ENCODE measurements at places on chromosomes 11 and 22. TPM values are rescaled to one million over a fixed set of nuclear protein-coding genes. Genes with fewer than 3 reads are reported as not detected.

DNA sequence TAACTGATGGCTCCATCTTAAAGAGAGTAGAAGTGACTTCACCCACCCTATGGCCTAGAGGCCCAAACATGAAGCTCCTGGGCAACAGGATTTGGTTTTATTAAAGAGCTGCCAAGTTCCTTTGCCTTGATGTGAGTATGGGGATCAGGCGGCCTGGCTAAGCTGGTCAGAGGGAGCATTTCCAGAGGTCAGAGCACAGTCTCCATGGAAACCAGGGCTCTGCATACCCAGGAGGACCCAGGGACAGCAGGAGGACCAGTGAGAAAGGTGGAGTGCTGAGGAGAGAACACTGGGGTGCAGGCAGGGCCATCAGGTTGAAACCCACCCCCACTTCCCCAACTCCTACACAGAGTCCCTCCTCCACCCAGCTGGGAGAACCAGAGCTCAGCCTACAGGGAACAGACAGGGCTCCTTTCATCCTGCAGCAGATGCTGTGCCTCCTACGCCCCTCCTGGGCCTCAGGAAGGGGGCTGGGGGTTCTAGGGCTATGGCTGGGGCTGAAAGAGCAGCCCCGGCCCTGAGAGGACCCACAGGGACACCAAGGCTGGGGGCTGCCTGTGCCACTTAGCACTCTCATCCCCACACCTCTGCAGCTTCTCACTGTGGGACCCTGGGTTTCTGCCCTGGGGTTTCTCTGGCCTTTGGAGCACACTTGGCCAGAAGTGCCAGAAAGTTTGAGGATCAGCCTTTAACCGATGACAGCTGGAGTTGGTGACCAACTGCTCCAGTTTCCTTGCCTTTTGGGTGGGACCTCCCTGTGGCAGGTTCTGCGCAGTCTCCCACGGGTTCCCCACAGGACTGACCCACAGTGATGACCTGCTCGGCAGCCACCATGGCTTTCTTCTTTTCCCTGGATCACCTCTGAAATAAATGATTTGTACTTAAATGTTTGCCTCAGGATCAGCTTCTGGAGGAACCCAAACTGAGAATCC is 13.8 kb upstream of the P2RY6 start:
- DNase-seq = no peak

- DNase-seq = no peak
Observed at GRCh38 chr11:21707116-21707739, 485.7 kb upstream of the ANO5 start.

DNA sequence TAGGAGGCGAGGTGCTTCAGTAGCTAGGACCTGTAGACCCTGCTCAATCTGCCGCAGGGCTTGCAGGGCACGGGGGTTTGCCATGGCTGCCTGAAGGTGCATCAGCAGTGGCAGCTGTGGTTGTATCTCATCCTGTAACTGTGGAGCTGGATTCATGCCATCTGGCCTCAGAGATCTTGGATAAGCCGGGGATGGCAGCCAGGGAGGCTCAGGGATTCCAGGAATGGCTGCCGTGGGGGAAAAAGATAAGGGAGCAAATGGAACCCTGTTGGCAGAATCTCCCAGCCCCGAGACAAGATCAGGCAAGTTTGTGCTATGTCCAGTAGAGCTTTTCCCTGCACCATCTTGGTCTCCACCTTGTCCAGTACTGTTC is 1.8 kb downstream of the UBQLN3 start:
- no peak for DNase-seq

DNA sequence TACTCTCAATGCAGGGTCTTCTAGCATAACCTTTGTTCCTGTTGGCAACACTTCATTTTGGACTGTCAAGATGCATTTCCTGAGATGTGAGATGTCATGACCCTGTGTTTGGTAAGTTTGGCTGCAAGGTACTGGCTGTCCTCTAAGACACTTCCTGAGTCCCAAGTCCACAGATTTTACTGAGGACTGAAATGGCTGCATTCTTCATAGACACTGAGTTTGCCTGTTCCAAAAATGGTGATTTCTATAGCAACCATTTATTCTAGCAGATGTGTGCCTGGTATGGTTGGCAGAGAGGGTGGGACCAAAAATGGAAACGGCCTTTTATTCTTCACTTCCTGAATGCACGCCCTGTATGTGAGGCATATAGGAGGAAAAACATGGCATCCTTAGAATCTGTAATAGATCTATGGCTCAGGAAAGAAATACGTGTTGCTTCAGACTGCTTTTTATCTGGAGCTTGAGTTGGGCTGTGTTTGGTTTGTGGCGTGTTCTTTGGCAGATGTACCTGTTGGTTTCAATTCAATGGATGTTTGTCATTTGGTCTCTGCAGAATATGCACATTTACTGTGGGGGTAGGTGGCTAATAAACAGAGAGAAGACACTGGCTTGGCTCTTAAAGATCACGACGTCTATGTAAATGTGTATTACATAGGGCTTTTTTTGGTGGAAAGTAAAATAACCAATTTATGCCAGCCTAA is 62.4 kb downstream of the ZBTB16 start:
- DNase-seq = no peak

DNA sequence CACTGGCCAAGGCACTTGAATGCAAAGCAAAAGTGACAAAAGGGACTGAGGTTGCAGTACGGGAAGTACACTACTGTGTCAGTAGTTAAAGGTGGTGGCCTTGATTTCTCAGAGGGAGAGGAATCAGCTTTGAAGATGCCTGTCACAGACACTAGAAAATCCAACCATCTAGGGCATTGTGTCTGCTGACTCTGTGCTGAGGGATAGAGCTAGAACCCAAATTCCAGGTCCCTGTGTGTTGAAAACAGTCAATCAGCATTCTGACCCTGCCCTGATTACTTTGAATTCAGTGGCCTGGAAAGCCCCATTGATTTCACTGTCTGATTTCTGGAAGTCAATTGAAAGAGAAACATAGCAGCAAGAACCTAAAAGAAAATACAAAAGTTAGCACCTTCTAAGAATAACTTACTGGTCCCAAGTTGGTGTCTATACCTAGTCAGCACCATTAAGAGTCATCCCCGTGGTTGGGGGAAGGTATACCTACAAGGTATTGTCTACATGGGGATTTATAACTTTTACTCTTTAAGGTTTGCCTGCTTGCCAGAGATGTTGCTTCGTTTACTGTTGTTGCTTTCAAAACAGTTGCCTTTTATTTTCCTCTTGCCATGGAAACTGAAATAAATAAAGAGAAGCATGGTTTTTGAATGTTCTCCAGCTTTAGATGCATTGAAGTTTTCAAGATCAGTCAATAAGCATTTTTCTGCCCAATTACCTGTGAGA is 97.3 kb downstream of the PDHX start:
- no peak for DNase-seq

DNA sequence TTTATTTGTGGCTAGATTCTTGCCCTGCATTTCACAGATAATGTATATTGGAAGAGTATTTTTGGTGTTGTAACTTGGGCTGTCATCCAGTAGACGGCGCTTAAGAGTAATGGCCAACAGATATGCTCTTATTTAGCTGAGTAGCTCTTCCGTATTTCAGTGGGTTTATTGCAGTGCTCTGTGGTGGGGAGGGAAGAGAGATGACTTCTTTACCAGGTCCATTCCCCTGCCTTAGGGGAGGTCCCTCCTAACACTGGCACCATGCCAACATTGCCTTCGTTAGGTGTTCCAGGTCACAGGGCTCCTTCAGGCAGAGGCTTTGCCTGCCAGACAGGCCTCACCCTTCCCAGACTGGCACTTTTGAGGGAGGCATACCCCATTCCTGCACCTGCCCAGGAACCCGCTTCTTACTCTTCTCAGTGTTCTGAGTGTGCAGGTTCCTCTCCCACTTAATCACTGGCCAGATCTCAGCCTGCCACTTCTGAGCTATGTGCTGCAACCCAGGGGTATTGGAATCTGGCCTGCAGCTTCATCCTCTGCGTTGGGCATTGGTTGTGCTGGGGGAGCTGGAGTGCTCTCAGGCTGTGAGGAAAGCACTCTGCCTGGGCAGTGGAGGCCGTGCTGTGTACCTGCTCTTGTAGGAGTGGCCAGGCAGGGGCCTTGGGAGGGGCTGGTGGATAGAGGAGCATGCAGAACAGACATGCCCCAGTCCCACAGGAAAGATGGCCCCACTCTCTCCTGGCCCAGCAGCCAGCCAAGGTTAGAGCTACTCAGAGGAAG is 29.4 kb upstream of the SLN start:
- no peak for DNase-seq

- peak; percentile 91 for DNase-seq
Observed at GRCh38 chr11:45147017-45147728, 734 bp downstream of the PRDM11 start.

DNA sequence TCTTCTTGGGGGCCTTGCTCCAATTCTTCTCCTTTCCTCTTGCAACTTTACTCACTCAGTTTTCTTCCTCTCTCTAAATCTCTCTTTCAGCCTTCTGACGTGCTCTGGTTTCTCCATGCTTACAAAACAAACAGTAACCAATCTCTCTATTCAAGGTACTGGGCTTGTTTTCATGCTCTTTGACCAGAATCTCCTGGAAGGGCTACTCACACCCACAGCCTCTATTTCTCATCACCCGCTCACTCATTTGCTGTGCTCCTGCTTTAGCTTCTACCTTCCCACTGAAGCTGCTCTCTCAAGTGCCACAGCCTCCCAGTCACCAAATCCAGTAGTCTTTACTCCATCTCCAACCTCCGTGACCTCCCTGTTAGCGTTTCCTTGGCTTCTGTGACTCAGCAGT is 60.4 kb downstream of the SERGEF start:
- no peak for DNase-seq

GRCh38 chr11:10381736-10382135 is 73.3 kb upstream of the AMPD3 start:
- DNase-seq = peak; percentile 74

GRCh38 chr22:23457380-23457985 is 122.6 kb downstream of the IGLL1 start:
- no peak for DNase-seq

- peak; percentile 55 for DNase-seq
Observed at GRCh38 chr11:128733440-128734102, 39.7 kb downstream of the FLI1 start.

- no peak for DNase-seq
Observed at GRCh38 chr11:78467931-78468330, 50.3 kb upstream of the GAB2 start.

GRCh38 chr11:33689085-33689484 is 11.5 kb downstream of the C11orf91 start:
- no peak for DNase-seq

DNA sequence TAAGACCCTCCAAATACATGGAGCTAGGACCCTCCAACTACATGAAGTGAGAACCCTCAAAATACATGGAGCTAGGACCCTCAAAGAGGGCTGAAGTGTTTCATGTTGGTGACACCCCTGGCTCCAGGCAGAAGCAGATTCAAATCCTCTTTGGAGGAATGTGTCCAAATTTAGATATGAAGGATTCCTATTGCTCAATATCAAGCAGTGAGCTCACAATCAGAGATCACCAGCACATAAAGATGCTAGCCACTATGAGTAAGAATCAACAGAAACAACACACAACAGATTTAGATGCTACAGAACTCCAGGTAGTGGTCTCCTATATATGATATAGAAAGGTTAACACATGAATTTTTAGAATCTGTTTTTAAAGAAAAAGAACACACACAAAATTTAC is 11.2 kb upstream of the RAB3IL1 start:
- no peak for DNase-seq

- peak; percentile 77 for DNase-seq
Observed at GRCh38 chr11:2306452-2306823, 4.6 kb downstream of the TSPAN32 start.

GRCh38 chr22:30104501-30105156 is 24.4 kb downstream of the HORMAD2 start:
- peak; percentile 61 for DNase-seq

DNA sequence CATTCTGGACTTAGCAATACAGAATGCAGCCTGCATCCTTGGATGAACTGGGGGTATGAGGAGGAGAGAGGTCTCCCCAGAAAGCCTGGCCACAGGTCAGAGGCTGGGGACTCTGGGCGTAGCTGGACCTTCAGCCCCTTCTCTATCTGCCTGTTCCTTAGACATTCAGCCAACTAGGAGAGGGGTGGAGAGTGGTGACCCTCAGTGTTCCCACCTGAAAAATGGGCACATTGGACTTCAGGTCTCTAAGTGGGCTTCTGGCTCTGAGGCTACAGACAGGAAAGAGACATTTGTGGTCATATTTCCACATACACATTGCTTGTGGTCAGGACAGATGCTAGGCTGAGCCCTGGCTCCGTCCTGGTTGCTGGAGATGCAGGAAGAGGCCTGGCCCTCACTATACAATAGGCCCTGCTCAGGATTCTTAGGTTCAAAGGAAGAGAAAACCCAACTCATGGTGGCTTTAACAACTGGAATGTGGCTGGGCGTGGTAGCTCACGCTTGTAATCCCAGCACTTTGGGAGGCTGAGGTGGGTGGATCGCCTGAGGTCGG is 30.1 kb upstream of the CBX7 start:
- DNase-seq = peak; percentile 29

DNA sequence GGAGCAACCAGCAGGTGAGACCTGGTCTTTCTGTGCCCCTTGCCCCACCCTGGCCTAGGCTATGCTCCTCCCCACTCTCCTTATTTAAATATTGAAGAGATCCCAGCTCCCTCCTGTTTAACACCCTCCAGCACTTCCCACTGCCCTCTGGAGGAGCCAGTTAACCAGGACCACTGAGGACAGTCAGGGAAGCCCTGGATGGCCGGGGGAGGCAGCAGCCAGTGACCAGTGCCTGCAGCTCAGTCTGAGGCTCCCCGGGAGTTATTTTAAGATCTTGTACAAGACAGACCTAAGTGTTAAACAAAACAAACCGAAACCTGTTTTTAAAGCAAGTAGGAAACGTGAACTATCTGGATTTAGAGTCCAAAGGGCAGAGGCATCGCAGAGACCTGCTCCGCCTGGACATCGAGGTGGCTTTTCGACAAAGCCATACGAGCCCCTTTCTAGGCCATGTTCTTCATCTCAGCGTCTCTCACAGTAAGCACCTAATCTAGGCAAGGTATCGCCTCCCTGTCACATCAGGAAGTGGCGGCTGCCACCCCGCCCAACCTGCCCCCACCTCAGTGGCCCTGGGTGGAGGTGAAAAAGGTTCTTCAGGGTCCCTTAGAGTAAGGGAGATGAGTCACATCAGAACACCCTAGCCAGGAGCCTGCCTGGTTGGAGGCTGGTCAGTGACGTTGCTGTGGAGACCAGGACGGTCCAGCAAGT is 35.2 kb downstream of the TRMU start:
- DNase-seq = no peak

The KRTAP5-7 gene
- not detected for total RNA-seq

The ROBO4 gene
- total RNA-seq = 0.25 TPM

The CST6 gene
- not detected for total RNA-seq

The NCR3LG1 gene
- total RNA-seq = 3.3 TPM

The RNF169 gene
- 9.8 TPM for total RNA-seq

The RCOR2 gene
- total RNA-seq = 20.3 TPM

The SYT7 gene
- total RNA-seq = 3.8 TPM

The ALDH3B2 gene
- not detected for total RNA-seq

The MIOX gene
- 0.91 TPM for total RNA-seq

The ALX4 gene
- total RNA-seq = not detected

The HTR3B gene
- not detected for total RNA-seq

The NXPE1 gene
- total RNA-seq = not detected

The TEX54 gene
- total RNA-seq = not detected

The PRG3 gene
- not detected for total RNA-seq

The KDELR3 gene
- 72.6 TPM for total RNA-seq

Data from astrocyte (in vitro differentiated cells and primary cell).